ENCODE measurements at places on chromosomes 3 and 15.

GRCh38 chr15:43070893-43071292 lies 34.9 kb downstream of the UBR1 start:
- DNase-seq = no peak

GRCh38 chr3:40118091-40118490 lies 191.4 kb upstream of the EIF1B start:
- DNase-seq = no peak

DNA sequence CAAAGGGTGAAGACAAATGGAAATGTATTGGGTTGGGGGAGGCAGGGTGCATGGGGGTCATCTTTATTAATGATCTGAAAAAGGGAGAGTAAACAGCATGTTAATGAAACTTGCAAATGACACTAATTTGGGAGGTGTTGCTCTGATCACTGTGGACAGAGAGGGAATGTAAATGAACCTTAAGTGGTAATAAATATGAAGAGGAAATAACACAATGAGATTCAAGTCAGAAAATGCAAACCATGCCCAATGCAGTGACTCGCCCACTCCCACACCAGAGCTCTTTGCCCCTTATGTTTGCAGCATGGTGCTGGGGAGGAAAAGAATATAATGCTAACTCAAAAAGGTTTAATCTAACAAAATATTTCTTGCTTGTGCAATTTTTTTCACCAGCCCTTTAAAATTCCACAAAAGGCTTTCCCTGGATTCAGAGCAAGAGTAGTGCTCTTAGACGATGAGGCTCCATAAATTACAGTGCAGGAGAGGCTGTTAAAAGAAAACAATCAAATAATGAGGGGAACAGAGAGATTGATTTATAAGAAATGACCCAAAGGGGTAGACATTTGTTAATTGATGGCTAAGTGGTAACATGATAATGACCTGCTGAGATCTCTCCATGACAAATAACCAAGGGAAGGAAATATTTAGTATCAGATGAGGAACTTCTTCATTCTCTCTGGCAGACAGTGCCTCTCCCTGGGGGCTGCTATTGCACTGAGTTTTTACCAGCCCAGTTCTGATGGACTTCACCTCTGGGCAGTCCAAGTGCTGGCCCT lies 210.0 kb upstream of the PPP2R3A start:
- DNase-seq = no peak

- DNase-seq = no peak
Measured at GRCh38 chr3:146161663-146162002, 649 bp upstream of the PLOD2 start.

DNA sequence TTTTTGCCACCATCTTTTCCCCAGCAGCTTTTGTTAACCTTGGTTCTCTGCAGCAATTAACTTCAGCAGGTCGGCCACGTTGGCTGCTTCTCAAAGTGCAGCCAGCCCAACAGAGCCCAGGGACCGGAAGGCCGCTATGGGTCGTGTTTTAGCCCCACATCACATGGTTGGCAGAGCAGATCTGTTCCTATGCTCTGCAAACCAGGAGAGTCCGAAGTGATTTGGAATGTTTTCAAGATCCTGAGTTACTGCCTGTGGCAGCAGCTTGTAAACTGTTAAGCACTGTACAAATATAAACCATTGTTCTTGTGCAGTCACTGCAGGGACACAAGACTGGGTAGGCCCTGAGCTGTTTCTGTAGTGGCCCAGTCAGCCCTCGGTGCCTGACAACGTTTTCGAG lies 69.6 kb upstream of the MYZAP start:
- no peak for DNase-seq

DNA sequence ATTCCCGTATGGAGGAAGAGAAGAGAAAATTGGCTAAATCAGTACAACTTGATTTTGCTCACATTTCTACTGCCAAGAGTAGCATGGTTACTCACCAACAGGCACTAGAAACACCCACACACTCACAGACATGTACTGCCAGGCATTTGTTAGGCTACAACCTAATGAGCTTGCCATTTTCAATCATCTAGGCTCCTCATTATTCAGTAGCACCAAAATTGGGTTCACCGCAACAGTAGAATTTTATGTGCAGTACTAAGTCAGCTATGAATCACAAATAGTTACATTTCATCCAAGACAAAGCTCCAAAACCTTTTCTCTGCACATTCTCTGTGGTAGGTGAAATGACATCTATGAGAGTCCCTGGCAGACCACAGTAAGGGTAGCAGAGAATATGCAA lies 15.0 kb upstream of the THUMPD3 start:
- no peak for DNase-seq

DNA sequence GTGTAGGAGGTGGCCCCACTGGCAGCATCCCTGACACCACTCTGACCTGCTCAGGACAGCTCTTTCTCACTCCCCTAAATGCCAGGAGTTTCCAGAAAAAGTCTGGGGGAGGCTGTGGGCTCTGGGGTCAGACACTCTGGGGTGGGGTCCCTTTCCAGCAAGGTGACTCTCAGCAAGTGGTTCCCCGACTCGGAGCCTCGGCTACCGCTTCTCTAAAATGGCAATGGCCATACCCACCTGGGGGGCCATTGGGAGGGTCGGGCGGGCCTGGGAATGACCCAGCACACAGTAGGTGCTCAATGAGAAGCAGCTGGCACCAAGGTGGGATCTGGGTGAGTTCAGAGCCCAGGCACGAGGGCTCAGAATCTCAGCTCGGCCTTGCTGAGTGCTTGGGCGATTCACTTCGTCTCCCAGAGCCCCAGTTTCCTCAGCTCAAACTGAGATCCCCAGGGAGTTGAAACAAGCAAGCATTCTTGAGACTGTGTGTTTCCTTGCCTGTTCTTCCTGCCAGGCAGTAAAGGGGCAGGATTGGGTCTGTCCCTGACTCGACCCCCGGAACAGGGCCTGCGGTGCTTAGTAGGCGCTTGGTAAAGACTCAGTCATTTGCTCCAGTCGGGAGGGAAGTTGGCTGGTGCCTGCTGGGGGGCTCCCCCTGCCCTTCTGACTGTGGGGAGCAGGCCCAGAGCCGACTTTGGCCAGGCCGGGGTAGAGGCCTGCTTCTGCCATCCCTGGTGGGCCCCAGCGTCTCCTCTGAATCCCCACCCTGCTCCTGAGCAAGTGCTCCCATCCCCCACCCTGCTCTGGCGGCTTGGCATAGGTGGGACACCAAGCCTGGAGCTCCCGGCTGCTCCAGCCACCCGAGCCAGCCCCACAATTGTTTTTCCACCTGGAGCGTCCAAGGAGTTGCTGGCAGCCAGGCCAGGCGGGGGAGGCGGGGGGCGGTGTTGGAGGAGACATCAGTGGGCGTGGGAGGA lies 32.9 kb upstream of the FBLN2 start:
- no peak for DNase-seq

All from activated CD4-positive, alpha-beta T cell treated with anti-CD3 and anti-CD28 coated beads, Interleukin-2, amount 50 U/mL, for 24 hours (primary cell).